Kidney glomerular epithelial cell (primary cell): ENCODE measurements at places on chromosomes 2 and 18.

- no peak for DNase-seq
These were observed 146.1 kb downstream of the RIT2 start for GRCh38 chr18:42969366-42969765.

DNA sequence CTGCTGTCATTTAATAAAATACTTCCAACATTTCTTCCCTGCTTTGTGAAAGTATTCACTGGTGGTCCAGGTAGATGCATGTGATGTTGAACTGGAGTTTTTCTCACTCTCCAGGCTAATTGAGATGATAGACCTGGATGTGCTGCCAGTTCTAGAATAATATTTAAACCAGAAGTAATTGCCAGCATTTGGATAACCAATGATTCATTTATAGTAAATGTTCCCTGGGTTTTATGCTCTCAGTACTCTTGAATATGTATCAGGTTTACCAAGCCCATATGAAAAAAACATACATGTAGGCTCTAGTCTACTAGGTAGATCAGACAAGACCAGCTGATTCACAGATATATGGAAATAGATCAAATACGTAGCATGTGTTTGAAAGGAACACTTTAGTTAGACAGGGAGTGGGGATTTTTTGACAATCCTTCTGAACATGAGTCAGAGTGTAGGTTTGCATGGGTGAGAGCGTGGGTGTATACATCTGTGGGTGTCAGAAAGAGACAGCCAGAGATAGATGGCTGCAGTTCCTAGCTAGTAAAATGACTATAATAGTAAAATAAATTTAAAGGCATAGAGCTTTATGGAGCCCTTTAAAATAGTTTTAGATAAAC, 115.1 kb downstream of the NAB1 start:
- peak; percentile 53 for DNase-seq

- no peak for DNase-seq
These were observed 17.6 kb downstream of the MYL12B start for GRCh38 chr18:3279201-3280185.

- DNase-seq: no peak
These were observed 209.2 kb upstream of the SMAD2 start for GRCh38 chr18:48139431-48140347.

- no peak for DNase-seq
These were observed 210.5 kb upstream of the PIK3C3 start for GRCh38 chr18:41744421-41745030.

GRCh38 chr2:165456027-165456426, 13.5 kb upstream of the CSRNP3 start:
- no peak for DNase-seq

DNA sequence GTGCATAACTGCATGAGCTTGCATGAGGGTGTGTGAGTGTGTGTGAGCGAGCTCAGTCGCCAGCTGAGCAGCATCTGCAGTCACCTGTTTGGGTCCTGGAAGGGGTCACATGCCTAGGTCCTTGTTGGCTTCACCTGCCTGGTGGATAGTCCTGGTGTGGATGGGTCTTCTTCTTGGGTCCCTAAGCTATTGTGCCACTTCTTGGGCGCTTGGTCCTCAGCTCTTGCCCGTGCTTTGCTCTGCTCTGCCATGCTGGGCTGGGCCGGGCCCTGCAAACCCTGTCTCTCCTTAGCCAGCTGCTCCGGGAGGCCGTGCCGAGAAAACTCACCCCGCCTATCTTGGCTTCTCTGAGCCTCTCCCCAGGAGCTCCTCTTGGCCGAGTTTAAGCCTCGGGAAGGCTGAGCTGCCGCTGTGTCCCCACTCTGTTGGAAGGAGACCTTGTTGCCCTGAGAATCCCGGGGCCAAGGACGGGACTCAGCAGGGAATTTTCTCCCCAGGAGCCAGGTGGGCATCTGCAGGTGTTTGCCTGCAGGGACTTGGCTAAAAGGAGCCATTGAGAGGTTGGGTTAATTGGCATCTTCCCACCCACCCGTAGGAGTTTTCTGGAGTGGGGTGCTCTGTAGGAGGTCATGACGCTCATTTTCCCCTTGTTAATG, 300.8 kb downstream of the NDUFA10 start:
- no peak for DNase-seq
